ENCODE measurements at places on chromosomes 12 and 14. TPM values are rescaled to one million over a fixed set of nuclear protein-coding genes. Genes with fewer than 3 reads are reported as not detected.

- H3K4me1 ChIP-seq, result peaks cover 37% of the 10 kb centered on the region
- no peak for DNase-seq
- H3K27ac ChIP-seq, result peak overlapping the region; percentile 2
- no peaks in the 10 kb centered on the region for H3K27me3 ChIP-seq
- H3K36me3 ChIP-seq, result no peaks in the 10 kb centered on the region
- H3K4me3 ChIP-seq, result no peak overlapping the region
Observed at GRCh38 chr14:52923902-52924575, 26.8 kb downstream of the FERMT2 start.

- no peaks in the 10 kb centered on the region for H3K36me3 ChIP-seq
- peaks cover 4% of the 10 kb centered on the region for H3K4me1 ChIP-seq
- no peak for DNase-seq
Observed at GRCh38 chr12:131574395-131574771, 136.5 kb upstream of the SFSWAP start.

- DNase-seq, result no peak
- no peaks in the 10 kb centered on the region for H3K27me3 ChIP-seq
- H3K4me1 ChIP-seq, result peaks cover 6% of the 10 kb centered on the region
- H3K36me3 ChIP-seq, result no peaks in the 10 kb centered on the region
- H3K4me3 ChIP-seq, result no peak overlapping the region
Observed at GRCh38 chr14:42683707-42684106, 1077.0 kb downstream of the LRFN5 start.

DNA sequence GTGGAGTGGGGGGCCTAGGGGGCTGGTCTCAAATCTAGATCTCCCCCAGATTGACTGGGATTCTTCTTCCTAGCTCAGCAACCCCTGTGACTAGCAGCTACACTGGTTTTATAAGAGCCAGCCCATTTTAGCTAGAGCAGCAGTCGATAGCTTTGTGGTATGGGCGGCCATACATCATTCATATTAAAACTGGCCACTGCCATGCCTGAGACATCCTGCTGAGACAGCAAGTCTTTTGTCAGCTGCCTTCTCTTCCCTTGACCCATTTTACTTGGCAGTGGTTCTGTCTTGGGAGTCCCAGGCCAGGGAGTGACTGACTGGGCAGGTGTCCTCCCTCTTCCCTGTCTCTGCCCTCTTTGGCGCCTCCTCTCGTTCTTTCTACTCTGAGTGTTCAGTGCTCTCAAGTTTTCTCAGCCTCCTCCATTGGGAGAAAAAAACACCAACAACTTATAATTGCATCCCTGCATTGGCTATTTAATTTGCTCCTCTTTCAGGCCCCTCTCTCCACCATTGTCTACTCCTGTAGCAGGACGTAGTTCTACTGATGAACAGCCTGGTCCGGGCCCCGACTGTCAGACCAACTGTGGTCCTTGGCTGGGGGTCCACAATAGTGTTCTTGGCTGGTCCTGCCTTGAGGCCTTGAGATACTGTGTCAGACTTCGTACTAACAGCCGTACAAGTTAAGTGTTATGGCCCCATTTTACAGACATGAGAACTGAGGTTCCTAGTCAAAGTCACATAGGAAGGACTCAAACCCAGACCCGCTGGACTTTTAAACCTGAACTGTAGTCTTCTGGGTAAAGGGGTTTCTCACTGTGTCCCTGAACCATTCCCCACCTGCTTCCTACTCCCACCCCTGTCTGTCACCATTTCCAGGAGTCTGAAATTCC lies 18.3 kb upstream of the JDP2 start:
- H3K27ac ChIP-seq, result no peak overlapping the region
- no peak for DNase-seq
- H3K27me3 ChIP-seq, result no peaks in the 10 kb centered on the region
- no peak overlapping the region for H3K4me3 ChIP-seq
- no peaks in the 10 kb centered on the region for H3K36me3 ChIP-seq

GRCh38 chr12:121116318-121117225 lies 16.1 kb upstream of the P2RX7 start:
- no peaks in the 10 kb centered on the region for H3K4me1 ChIP-seq
- no peaks in the 10 kb centered on the region for H3K36me3 ChIP-seq
- H3K27me3 ChIP-seq, result peaks cover 26% of the 10 kb centered on the region
- DNase-seq, result no peak
- H3K4me3 ChIP-seq, result no peak overlapping the region
- no peak overlapping the region for H3K27ac ChIP-seq

GRCh38 chr14:24282736-24283135 lies 11.3 kb upstream of the RABGGTA start:
- no peak for DNase-seq
- H3K4me3 ChIP-seq, result no peak overlapping the region
- no peaks in the 10 kb centered on the region for H3K36me3 ChIP-seq
- no peaks in the 10 kb centered on the region for H3K27me3 ChIP-seq

- DNase-seq, result no peak
- H3K4me1 ChIP-seq, result peaks cover 9% of the 10 kb centered on the region
- no peaks in the 10 kb centered on the region for H3K27me3 ChIP-seq
- H3K36me3 ChIP-seq, result no peaks in the 10 kb centered on the region
- H3K4me3 ChIP-seq, result no peak overlapping the region
Observed at GRCh38 chr12:68175557-68176061, 16.1 kb upstream of the IFNG start.

DNA sequence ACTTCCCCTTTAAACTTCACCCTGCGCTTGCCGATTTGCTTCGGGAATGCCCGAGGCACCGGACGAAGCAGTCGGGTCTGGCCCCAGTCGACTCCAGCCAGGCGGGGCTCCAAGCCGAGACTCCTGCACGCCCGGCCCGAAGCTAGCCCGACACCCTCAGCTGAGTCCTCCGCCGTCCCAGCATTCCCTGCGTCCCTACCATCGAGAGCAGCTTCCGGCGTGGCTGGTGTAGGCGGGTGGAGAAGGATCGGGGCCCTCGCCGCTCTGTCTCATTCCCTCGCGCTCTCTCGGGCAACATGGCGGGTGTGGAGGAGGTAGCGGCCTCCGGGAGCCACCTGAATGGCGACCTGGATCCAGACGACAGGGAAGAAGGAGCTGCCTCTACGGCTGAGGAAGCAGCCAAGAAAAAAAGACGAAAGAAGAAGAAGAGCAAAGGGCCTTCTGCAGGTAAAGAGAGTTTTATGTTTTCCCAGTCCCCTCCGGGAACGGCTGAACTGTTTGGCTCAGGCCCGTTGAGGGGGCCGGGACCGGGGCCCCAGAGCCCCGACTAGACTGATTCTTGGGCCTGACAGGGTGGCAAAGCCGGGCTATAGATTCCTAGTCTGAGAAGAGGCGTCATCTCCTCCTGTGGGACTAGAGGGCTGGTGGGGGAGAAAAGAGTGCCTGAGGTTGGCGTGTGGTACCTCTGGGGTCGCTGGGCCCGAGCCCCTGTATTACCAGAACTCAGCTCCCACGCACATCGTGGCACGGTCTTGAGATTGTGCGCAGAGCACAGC lies at the start of gene METAP2:
METAP2 (plus strand) TSS at position 269 of the 776 bp plus-strand sequence; CDS start at position 297, 28 bp downstream.
- H3K36me3 ChIP-seq, result peaks cover 23% of the 10 kb centered on the region
- H3K4me3 ChIP-seq, result peak within 1 kb of the TSS; percentile 100
- H3K27me3 ChIP-seq, result no peaks in the 10 kb centered on the region
- peak; percentile 81 for DNase-seq
- H3K27ac ChIP-seq, result peak within 1 kb of the TSS; percentile 100

Gene TMEM119
- 43.2 TPM for total RNA-seq
